Uterus (tissue), 4 donors: ENCODE measurements at places on chromosomes 1 and 21. TPM values are rescaled to one million over a fixed set of nuclear protein-coding genes. Genes with fewer than 3 reads are reported as not detected.
A peak's percentile ranks its signal among the peaks of the same experiment; 100 is the strongest.

KIF2C gene
- 15.1 TPM for total RNA-seq

DAP3 gene
- total RNA-seq = 54.7 TPM

IBA57 gene
- total RNA-seq = 13.5 TPM

FAM151A gene
- not detected for total RNA-seq

DNA sequence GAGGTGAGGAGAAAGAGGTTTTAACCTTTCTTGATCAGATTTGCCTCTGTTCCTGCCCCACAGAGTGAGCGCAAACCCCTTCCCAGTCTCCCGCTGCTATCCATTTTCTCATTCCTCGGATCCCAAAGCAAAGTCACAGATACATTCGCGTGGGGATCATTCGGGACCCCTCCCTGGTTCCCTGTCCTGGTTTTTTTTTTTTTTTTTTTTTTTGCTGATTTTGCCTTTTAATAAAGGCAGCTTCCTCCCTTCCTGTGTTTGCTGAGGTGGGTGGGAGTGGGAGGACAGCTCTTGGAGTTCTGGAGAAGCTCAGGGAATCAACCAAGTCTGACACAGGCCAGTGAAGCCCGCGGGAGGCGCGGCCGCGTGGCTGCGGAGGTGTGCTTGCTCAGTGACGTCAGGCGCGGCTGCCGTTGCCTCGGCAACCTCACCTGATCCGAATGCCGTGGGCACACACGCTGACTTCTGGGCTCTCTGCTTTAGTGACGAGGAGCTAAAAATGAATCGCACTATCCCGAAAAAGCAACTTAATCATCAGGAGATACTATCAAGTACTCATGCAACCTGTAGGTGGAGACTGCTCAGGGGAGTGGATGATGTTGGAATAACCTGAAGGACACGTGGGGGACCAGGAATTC, 106.4 kb downstream of the TBX19 start:
- H3K4me1 ChIP-seq = no peaks in the 10 kb centered on the region
- H3K36me3 ChIP-seq = no peaks in the 10 kb centered on the region
- H3K4me3 ChIP-seq = no peak overlapping the region
- H3K27me3 ChIP-seq = no peaks in the 10 kb centered on the region
- peak; percentile 72 for DNase-seq
- no peak overlapping the region for H3K27ac ChIP-seq

- H3K4me3 ChIP-seq = no peak overlapping the region
- H3K4me1 ChIP-seq = no peaks in the 10 kb centered on the region
- no peaks in the 10 kb centered on the region for H3K27me3 ChIP-seq
- no peak overlapping the region for H3K27ac ChIP-seq
Observed at GRCh38 chr1:6084781-6085495, 39.2 kb downstream of the KCNAB2 start.

DNA sequence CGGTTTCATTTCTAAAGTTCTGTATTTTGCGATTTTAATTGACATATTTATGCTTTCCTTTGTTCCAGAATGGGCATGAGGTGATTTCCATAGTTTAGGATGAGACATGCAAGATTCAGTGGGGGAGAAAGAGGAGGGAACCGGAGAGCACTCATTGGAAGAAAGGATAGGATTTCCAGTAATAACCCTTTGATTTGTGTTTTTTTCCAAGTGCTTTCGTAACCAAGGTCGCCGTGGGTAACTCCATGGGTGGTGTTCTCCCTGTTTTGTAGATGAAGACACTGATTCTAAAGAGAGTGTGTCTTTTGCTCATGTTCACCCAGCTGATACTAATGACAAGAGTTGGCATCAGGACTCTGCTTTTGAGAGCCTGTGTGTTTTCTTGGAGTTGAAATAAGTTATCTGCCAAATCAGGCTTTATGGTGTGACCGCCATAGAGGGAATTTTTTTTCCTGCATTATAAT, 170.1 kb downstream of the DHRS3 start:
- no peak for DNase-seq
- no peaks in the 10 kb centered on the region for H3K36me3 ChIP-seq
- peaks cover 15% of the 10 kb centered on the region for H3K4me1 ChIP-seq
- H3K4me3 ChIP-seq = no peak overlapping the region
- peak overlapping the region; percentile 67 for H3K27ac ChIP-seq
- H3K27me3 ChIP-seq = no peaks in the 10 kb centered on the region
